ENCODE measurements at places on chromosomes 2 and 18.

DNA sequence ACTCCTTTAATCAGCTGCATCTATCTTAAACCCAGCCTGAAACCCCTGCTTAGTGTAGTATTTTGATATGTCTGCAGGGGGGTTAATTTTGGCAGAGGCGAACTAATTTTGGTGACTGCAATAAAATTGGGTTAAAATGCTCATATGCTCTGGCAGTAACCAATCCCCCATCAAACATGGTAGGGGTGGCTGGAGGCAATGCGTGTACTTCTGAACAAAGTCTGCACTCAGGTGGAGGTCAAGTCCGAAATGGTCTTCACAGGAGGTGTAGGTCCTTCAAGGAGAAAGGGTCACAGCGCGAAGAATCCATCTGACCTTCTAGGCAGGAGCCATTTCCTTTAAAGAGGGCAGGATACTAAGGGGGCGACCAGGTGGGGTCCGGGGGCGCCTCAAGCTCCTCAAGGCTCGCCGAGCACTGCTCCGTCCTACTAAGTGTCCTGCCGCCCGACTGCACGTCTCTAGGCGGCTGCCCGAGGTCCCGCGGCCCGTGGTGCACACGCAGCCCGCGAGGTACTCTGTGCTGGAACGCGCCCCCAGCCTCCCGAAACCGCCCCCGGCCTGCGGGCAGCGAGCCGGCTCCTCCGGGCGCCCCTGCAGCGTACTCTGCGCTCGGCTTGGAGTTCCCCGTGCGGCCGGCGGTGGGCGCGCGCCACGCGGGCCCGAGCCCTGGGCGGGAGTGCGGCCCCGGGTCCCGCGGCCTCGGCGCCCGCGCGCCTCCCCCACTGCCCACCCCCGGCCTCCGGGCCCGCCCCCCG is 1.7 kb upstream of the LDLRAD4 start:
- DNase-seq: no peak

DNA sequence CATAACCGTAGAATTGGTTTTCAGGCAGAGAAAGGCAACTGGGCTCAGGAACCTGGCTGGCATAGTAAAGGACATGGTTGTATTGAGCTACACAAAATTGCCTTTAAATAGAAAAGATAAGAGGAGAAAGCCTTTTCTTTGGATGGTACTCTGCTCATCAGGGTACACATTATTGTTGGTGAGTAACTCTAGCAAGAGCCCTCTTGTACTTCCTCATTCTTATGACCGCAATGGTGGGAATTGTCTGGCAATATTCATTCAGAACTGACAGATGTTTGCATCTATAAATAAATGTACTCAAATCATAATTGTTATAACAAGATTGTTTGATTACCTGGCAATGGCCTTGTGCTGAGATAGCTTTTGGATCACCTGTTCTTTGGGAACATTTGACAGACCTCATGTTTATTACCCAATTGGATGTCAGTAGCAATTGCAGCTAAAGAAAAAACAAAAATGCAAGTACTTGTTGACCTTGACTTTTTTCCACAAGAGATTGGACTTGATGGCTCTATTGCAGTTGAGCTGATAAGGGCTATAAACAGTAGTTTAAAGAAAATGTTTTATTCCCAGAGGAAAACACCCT is 43.9 kb downstream of the MEIS1 start:
- DNase-seq: no peak

DNA sequence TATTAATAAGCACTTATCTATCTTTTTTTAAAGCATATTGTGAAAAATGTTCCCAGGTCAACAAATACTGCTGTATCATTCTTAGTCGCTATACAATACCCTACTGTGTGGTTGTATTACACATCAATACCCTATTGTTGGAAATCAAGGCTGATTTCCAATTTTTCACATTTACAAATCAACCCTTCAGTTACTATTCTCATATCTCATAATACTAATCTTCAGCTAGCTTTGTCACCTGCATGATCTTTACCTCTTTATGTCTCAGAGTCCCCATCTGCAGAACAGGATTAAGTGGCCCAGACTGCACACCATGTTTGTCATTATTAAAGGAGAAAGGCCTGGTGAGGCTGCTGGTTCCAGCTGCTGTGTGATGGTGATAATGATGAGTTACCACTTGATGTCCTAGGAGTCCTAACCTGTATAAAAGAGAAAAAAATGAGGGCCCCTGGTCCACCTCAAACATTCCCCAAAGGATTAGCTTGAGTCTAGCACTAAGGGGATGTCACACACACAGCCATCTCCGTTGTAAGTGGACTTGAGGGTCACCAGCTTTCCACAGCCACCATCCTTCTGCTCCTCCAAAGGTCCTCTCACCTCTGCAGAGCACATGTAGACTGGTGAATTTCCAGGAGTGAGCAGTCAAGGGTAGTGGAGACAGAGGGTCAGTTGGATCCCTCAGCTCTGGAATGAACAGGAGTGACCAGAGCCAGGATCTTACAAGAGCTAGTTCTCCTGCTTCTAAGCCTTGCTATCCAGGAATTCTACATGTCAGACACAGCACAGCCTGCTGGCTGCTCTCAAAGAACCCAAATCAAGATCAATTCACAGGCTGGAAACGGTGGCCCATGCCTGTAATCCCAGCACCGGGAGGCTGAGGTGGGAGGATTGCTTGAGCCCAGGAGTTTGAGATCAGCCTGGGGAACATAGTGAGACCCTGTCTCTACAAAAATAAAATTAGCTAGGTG is 36.0 kb upstream of the BIN1 start:
- DNase-seq: no peak

- DNase-seq: no peak
Observed at GRCh38 chr2:120347396-120348060, 1.6 kb downstream of the INHBB start.

- no peak for DNase-seq
Observed at GRCh38 chr2:240207661-240208060, 67.2 kb upstream of the OTOS start.

- DNase-seq: no peak
Observed at GRCh38 chr2:109253217-109253616, 124.2 kb downstream of the SH3RF3 start.

DNA sequence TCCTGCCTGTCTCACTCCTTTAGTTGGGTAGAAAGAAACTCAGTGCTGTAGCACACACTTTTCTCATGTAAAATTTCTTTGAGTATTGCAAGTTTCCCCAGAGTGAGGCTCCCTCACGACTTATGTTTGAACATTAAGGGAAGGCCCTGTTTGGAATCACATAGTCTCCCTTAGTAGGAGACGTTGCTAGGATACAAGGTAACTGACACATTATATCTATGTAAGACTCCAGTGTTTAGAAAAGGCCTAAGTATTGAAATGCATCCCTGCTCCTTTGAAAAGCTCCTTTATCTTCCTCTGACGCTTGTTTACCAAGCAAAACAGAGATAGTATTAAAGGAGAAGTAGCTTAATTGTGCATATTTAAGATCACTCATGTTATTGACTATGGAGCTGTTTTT is 248.2 kb downstream of the PHLPP1 start:
- no peak for DNase-seq

- DNase-seq: no peak
Observed at GRCh38 chr18:25518716-25519053, 166.7 kb upstream of the ZNF521 start.

- DNase-seq: no peak
Observed at GRCh38 chr2:223041527-223042109, 10.4 kb upstream of the KCNE4 start.

- DNase-seq: no peak
Observed at GRCh38 chr2:99984799-99985515, 157.4 kb downstream of the AFF3 start.

- no peak for DNase-seq
Observed at GRCh38 chr18:58102018-58102417, 58.0 kb downstream of the NEDD4L start.

GRCh38 chr2:114022360-114023085 is 132.6 kb downstream of the ACTR3 start:
- DNase-seq: no peak

GRCh38 chr2:97714950-97715652 is 1.7 kb downstream of the ZAP70 start:
- DNase-seq: no peak

DNA sequence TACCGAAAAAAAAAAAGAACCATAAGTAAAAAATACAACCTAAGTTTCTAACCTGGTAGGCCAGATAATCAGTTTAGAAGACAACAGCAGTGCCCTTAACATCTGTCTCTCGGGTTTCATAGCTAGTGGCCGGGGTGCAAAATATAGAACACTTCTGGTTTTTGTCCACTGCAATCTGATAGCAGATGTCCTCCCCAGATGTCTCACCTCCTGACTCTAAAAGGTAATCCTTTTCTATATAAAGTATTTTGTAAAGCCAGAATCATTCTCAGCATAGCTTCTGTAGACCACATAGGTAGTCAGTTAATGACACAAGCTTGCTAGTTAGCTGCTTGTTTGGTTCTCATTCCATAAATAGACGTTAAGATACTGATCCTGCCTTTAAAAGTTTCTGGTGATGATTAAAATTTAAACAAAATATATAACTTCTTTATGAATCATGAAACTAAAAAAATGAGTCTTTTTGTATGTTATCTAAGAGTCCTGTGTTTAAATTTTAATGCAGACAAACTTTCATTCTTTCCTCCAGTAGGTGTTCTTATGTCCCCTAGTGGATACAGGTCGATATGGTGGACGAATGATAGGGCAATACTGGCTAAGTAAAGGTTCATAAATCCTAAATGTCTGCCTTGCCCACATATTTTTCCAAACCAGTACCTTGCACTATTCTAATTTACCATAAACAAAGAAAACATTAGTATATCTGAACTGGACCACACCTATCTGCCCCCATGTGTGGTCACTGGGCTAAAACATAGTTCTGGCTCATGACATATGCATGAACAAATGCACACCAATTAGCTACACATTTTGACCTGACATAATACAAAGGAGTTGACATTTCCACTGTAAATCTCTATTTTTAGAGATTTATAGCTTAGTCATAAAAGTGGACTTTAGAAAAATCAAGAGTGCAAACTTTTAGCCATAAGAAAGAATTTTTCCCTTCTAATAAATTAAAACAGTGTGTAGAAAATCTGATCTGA is 171.0 kb downstream of the SRBD1 start:
- DNase-seq: no peak

DNA sequence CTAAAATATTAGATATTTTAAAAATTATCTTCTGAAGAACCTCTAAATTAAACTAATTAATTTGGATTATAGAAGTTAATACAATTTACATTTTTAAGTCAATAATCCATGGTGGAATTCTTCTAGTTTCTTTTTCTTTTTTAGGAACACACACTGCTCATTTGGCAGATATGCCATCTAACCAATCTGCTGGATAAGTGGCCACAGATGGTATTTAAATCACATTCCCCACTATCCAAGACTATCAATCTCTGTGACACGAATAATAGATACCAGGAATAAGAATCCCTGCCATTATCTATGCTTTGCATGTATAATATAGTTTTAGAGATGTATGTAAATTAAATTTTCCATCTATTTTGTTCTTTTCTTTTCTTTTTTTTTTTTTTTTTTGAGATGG is 58.5 kb downstream of the CABYR start:
- DNase-seq: no peak

- DNase-seq: peak; percentile 66
Observed at GRCh38 chr2:241036397-241036963, 38.1 kb downstream of the SNED1 start.

DNA sequence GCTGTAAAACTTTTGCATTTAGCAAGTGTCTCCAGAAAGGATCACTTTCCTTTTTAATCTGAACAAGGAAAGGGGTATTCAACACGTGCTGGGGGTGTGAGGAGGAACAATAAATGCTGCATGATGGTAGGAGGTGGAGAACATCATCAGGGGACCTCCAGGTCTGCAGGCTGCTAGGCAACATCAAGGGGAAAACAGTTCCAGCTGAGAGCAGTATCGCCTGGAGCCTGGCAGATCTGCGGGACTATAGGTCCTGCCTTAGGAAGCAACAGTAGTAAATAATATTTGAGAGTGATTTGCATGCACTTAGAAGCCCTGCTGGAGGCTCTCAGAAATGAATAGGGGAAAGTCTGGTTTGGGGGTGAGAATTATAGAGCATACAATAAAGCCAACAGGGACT is 175.6 kb downstream of the SUCLG1 start:
- no peak for DNase-seq

DNA sequence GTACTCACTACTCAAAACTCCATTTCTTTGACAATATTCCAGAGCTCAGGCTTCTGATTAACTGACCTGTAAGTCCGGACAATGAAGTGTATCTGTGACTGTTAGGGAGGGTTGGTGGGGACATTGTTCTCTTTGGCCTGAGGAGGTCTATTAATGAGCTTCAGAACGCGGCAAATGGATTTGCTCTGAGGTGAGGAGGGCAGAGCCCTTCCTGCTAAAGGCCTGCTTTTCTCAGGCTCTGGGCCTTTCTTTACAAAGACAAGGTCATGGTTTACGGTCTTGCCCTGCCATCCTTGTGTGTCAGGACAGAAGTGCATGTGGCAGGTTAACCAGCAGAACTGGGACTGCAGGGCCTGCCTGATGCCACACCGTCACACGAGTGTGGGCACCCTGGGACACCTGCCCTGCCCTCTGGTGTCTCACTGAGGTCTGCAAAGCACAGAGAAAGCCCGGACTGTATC is 7.2 kb downstream of the ALKAL2 start:
- no peak for DNase-seq

DNA sequence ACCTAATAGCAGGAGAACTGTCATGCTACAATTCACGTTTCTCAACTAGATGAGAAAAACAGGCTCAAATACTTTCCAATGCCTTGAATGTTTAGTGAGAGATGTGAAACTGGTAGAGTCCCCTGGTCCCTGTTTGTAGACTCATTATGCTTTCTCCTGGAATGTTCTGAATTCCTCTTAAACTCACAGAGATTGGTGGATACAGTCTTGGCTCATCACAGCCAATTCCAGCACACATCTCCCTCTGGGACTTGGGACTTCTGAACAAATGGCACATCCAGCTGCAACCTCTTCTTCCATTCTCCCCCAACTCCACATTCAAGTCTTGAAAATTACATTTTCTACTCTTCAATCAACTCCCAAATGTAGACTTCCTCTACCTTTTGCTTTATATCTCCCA is 58.4 kb upstream of the NT5C1B start:
- DNase-seq: no peak

DNA sequence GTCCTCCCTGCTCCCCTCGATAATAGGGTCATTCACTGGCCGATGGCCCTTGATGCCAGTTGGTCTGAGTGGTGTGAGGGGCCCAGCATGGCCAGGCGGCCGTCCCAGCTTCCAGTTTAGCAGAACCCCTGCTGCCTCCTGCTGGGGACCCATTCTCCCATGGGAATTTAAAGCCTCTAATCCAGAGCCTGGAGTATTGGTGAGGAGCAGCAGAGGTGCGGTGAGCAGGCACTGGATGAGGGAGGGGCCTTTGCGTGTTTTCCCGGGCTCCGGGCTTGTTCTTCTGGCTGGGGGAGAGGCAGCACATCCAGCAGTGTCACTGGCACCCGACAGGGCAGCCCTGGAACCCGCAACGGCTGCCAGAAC is 17.4 kb downstream of the KCNIP3 start:
- no peak for DNase-seq

DNA sequence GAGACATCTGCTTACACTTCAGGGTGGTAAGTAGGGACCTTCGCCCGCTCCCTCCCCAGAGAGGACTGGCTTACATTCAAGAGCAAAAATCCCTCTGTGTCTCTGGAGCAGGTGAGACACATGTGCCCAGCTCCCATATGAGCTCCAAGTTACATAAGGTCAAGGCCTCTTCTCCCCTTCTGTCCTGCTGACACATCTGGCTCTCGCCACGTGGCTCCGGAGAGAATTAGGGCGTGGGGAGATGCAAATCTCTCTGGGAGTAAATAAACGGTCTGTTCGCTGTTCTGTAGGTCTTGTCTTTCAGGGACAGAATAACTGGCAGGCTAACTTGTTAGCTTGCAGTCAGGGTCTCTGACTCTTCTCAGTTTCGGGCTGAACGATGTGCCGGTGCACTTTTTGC is 16.2 kb downstream of the MRO start:
- no peak for DNase-seq

- no peak for DNase-seq
Observed at GRCh38 chr18:52222211-52222610, 117.8 kb upstream of the DCC start.

Data from activated CD8-positive, alpha-beta memory T cell treated with anti-CD3 and anti-CD28 coated beads for 1 hour (primary cell).